Activated naive CD4-positive, alpha-beta T cell treated with anti-CD3 and anti-CD28 coated beads for 36 hours (primary cell): ENCODE measurements at places on chromosomes 12 and 14.

DNA sequence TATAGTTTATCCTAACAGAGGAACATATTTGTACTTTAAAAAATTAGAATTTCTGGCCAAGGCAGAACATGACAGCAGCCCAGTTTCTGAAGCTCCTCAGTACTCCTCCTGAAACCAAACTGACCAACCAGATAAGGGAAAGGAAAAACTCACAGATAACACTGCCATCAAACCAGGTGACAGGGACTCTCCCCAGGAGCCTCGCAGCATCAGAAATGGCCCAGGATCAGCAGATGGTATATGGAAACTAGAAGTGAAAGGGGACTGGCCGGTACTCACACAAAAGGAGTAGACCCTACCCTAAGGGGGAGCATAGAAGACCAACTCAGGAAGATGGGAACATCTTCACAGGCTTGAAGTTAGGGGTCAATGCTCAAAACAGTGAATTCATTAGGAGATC lies 22.0 kb downstream of the GALC start:
- no peak for DNase-seq

DNA sequence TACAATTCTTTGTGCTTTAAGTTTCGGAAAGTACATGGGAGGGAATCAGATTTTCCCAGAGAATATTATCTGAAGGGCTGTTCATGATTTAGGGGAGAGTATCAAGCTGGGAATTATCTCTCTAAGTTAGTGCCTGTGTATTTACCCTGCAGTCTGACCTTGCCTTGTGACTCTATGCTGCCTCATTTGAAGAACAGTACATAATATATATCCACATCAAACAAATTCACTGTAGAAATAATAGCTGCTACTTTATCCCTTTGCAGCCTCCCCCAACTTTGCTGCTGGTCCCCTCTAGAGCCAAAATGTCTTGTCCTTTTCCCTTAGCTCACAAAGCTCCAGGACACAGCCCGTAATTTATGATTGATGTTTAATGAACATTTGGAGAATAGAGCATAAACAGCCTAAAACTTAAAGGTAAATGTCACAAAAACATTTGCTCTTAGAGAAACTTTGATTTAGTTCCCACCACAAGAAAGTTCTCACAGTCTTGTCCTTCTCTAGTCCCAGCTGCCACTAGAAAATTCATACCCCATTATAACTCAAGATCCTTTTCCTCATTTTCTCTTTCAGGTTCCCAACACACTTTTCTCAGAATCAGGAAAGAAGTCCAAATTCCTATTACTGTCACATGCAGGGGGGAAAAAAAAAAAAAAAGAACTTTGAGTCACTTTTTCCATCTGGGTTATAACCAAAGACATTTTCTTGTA lies 1009.6 kb downstream of the FLRT2 start:
- DNase-seq = no peak

GRCh38 chr12:98612696-98613334 lies 19.3 kb downstream of the SLC25A3 start:
- DNase-seq = no peak

DNA sequence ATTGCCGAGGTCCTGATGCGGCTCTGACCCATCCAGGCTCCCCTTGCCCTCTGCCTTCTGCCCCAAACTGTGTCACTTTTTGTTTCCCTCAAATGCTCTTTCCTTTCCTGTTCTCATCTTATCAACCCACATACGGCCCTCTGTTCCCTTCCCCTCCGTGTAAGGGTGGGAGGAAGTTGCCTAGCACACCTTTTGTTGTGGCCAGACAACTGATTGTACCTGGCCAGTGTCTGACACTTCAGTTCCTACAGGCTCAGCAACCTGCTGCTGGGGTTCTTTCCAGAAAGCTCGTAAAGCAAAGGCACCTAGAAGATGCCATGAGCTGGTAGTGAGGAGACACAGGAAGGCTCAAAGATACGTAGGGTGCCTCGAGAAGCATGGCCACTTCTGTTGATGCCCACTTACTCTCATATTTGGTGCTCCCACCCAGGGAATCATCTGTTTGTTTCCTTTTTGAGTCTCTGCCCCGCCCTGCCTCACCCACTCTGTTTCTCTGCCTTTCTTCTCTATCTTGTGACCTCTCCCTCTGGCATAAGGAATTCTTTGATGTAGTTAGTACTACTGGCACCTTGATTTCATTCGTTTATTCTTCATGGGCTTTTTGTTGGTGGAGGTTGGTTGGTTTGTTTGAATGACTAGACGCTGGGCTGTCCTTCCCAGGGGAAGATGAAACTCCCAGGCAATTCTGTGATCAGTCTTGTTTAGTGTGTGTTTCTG lies 152.4 kb upstream of the FKBP4 start:
- peak; percentile 26 for DNase-seq

GRCh38 chr14:64387232-64387781 lies 846 bp upstream of the MTHFD1 start:
- peak; percentile 25 for DNase-seq

DNA sequence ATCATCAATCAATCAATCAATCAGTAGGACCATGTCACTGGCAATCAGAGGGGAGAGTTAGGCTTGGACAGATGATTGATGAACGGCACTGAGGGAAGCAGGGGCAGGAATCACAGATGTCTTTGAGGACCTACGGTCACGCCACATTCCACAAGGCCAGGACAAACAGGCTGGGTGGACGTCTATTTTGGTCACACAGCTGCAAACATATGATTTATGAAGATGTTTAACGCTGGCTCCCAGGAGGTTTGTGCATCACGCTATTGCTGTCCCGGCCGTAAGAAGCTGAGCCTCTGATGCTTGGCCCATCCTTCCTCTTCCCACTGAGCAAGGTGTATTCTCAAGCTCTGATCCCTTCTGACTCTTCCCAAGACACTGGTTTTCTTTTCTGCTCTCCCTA lies 160.8 kb downstream of the FOXN3 start:
- no peak for DNase-seq

DNA sequence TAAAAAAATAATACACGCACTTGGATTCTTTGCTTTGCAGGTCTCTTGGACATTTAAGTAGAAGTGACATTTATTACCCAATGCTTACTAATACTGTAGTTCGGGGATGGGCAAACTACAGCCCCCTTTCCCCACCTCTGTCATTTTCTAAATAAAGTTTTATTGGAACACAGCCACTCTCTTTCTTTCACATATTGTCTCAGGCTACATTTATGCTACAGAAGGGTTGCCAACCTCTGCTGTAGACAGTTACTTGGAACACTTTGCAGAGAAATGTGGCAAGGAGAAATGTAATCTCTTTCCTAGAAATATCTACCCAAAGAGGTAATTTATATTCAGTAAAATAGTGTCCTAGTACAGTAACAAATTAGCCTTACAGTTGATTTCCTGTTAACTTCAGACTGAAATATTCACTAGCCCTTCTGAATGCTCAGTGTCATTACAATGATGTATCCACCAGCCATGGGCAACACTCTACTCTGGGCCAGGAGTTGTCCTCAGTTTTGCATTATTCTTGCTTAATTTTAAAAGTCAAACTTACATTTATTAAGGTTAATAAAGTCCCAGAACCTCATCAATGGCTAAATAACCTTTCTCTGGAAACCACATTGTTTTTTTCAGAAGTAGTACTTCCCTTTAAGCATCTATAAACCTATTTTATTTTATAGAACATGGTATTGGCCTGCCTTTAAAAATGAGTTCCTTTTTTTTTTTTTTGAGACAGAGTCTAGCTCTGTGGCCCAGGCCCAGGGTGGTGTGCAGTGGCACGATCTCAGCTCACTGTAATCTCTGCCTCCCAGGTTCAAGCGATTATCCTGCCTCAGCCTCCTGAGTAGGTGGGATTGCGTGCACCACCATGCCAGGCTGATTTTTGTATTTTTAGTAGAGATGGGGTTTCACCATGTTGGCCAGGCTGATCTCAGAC lies 269.6 kb upstream of the AMIGO2 start:
- peak; percentile 55 for DNase-seq

GRCh38 chr14:105154476-105154871 lies 14.1 kb downstream of the JAG2 start:
- no peak for DNase-seq

DNA sequence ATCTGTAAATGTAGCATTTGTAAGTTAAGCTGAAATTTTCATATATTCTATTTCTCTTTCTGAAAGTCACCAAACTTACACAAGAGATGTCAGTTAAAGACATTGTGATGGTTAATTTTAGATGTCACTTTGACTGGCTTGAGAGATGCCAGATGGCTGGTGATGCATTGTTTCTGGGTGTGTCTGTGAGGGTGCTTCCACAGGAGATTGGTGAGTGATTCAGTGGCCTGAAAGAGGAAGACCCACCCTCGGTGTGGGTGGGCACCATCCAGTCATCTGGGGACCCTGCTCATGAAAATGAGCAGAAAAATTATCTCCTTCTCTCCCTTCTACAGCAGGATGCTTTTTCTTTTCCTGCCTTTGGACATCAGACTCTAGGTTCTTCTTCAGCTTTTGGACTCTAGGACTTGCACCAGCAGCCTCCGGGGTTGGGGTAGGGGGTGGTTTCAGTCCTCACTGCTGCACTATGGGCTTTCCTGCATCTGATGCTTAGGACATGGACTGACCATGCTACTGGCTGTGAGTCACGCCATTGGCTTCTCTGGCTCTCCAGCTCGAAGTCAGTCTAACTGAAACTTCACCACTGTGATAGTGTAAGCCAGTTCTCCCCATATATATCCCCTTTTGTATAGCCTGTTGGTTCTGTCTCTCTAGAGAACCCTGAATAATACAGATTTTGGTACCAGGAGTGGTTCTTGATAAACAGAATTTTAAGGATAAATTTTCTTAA lies 20.9 kb downstream of the PDE6H start:
- DNase-seq = peak; percentile 42

GRCh38 chr14:101917413-101918017 lies 46.9 kb upstream of the DYNC1H1 start:
- DNase-seq = no peak
